ENCODE measurements at places on chromosomes 1 and 21.

DNA sequence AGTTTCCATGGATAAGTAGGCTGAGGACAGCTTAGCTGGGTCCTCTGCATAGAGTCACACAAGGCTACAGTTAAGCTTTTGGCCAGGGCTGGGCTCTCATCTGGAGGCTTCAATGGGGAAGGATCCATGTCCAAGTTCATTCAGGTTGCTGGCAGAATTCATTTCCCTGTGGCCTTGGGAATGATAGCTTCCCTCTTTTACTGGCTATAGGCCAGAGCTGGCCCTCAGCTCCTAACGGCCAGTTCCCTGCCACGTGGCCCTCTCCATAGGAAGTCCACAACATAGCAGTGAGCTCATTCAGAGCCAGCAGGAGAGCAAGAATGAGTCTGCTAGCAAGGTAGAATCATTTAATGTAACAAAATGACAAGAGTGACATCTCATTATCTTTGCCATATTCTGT lies 15.1 kb upstream of the PODN start:
- no peak for DNase-seq

- DNase-seq: no peak
Observed at GRCh38 chr21:15604413-15604812, 125.4 kb upstream of the USP25 start.

DNA sequence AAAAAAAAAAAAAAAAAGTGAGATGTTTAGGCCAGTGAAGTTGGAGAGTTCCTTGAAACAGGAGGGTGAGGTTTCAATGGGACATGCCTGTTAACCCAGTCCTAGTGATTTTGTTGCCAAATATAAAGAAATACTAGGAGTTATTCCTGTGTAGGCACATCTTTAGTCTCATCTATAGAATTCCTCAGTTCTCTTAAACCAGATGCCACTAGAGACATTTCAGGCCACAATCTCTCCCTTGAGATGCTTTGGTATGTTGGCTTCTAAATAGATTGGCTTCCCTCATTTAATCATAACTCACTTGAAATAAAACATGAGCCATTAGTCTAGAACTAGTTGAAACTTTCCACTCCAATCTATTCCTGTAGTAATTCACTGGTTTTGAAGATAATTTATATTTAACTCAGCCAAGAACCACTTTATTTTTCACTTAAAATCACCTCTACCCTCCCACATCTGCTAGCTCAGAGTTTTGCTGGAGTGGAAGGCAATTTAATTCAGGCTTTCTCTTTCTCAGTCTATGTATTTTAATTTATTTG lies 29.8 kb downstream of the GPR137B start:
- DNase-seq: no peak

DNA sequence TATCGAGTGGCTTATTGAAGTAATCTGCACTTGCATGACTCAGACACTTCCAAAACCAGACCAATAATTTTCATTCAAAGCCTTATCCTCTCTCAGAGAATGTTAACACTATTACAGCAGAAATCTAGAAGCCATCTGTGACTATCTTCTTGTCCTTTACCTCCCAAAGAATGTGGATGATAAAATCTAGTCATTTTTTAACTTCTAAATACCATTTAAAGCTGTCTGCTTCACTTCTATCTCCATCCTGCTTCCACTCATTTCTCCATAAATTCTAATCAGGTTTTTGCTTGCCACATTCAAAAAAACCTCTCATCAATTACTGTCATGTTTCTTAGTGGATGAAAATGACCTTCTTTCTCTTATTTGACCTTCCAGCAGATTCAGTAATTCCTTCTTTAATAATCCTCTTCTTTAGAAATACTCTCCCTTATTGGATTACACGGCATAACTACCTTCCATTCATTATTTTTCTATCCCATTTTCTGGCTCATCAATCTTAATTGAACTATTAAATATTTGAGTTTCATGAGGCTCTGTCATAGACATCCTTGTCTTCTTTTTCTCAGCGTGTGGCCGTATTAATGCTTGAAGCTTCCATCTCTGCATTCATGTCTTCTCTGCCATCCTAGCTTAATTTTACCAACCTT lies 1999.4 kb downstream of the MRPL39 start:
- DNase-seq: no peak

DNA sequence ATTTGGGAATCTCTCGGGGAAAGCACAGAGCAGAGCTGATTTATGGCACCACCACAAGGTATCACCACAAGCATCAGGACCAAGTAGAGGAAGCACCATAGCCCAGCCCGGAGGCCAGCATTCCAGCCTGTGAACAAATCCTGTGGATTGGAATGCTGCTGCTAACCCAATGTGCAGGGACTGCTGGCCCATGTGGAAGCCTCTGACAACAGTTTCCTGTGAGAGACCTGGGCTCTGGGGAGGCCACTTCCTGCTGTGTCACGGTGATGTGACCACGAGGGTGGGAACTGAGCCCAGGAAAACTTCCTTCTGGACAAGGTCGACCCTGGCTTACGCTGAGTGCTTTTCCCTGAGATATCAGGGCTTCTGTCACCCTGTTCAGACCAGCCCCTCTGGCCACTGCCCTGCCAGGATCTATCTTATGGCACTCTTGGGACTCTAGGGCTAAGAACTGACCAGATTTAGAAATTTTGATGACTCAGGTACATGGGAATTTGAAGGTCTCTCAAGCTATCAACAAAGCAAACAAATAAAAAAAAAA lies 88.3 kb upstream of the NGF start:
- no peak for DNase-seq

DNA sequence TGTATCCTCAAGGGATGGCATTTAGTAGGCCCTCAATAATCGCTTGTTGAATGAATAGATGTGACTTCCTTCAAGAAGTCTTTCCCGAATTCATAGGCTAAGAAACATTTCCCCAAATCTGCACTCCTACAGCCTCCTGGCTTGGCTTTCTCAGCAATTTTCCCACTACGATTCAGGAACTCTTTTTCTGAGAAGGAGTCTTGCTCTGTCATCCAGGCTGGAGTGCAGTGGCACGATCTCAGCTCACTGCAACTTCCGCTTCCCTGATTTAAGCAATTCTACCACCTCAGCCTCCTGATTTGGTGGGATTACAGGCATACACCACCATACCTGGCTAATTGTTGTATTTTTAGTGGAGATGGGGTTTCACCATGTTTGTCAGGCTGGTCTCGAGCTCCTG lies 37.9 kb upstream of the IFFO2 start:
- no peak for DNase-seq

GRCh38 chr21:44875316-44875700 lies 1.8 kb upstream of the PTTG1IP start:
- DNase-seq: no peak
